ENCODE measurements at places on chromosomes 3 and 15. TPM values are rescaled to one million over a fixed set of nuclear protein-coding genes. Genes with fewer than 3 reads are reported as not detected.

DNA sequence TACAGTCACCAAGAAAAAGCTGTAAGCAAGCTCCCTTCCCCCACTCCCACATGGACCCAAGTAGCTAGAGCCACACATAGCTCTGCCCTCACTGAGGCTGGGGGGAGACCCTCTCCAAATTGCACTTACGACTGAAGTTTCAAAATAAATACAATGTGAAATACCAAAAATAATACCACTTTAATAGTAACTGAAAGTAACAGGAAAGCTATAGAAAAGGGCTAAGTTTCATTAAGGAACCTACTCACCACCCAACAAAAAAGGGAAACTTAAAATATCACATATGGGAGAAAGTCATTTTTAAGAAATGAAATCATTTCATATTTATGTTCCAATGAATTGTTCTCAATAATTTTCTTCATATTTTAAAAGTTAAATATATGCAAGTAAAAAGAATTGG, 130.4 kb upstream of the UBE2E2 start:
- DNase-seq = no peak

- no peak for DNase-seq
Observed at GRCh38 chr3:177754508-177754921, 557.2 kb upstream of the TBL1XR1 start.

DNA sequence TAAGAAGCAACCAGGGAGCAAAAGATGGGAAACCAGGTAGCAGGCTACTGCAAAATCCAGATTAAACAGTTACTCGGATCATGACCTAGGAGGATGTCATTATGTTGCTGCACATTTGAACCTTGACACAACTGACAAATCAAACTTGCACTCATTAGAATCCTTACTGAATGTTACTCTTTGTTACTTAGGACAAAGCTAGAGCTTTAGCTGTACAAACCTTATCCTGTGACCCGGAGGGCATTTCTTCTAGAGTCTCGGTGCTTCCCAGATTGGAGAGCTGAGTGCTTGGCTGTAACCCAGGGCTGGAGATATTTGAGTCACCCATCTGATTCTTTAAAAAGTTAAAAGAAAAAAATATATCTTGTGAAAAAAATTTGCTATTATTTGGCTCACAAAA, 43.4 kb downstream of the DCP1A start:
- DNase-seq = peak; percentile 89

LRRC58 gene
- 58.3 TPM for total RNA-seq

DNASE1L3 gene
- 1.3 TPM for total RNA-seq

WNT5A gene
- total RNA-seq = 1.3 TPM

Data from SK-MEL-5 (cell line).